ENCODE measurements at places on chromosomes 1 and 21.

DNA sequence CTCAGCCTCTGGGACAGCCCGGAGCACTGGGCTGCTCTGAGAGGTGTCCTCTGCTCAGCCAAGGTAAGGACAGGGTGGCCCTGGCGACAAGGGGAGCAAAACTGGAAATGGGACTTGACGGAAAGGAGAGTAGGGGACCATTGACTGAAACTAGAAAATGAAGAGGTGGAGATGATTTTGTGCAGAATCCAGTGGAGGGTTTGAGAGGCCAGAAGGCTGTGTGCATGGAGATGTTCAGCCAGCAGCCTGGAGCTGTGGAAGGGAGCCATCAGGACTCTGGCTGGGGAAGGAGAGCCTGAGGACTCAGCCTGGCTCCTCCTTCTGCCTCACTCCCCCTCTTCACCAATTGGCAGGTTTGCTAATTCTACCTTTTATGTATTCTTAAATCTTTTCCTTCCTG is 114.2 kb downstream of the EDEM3 start:
- H3K4me1 ChIP-seq = no peaks in the 10 kb centered on the region
- H3K27me3 ChIP-seq = no peaks in the 10 kb centered on the region
- no peak overlapping the region for H3K4me3 ChIP-seq
- DNase-seq = no peak
- H3K27ac ChIP-seq = no peak overlapping the region

- no peak for DNase-seq
- H3K4me1 ChIP-seq = no peaks in the 10 kb centered on the region
- H3K36me3 ChIP-seq = no peaks in the 10 kb centered on the region
- no peak overlapping the region for H3K27ac ChIP-seq
- no peaks in the 10 kb centered on the region for H3K27me3 ChIP-seq
- no peak overlapping the region for H3K4me3 ChIP-seq
Observed at GRCh38 chr1:111804776-111805175, 49.1 kb downstream of the DDX20 start.

DNA sequence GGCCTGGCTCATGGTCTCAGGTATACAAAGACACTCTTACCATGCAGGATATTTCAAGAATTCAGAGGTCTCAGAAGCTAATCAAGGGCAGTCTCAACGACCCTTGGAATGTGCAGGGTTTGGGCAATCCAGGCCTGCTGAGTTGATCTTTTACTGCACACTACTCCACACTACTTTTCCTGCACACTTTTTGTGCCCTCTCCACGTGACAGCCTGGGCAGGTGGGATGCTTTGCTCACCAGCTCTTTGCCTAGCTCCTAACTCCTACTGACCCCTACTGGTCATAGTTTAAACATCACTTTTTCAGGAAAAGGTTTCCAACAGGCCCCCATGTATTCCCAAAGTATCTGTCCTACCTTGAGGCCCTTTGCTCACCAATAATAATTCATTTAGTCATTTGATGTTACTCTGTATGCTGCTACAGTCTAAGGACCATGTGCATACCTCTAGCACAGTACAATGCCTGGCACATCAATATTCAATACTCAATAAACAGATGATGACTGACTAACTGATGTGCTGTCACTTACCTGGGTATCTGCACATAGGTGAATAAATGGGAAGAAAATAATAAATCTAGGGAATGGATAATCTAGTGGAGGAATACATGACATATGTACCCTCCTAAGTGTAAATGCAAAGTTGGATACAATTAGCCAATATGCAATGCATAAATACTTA is 9.6 kb downstream of the DUSP23 start:
- no peak overlapping the region for H3K4me3 ChIP-seq
- no peaks in the 10 kb centered on the region for H3K36me3 ChIP-seq
- H3K27ac ChIP-seq = no peak overlapping the region
- peaks cover 20% of the 10 kb centered on the region for H3K27me3 ChIP-seq

DNA sequence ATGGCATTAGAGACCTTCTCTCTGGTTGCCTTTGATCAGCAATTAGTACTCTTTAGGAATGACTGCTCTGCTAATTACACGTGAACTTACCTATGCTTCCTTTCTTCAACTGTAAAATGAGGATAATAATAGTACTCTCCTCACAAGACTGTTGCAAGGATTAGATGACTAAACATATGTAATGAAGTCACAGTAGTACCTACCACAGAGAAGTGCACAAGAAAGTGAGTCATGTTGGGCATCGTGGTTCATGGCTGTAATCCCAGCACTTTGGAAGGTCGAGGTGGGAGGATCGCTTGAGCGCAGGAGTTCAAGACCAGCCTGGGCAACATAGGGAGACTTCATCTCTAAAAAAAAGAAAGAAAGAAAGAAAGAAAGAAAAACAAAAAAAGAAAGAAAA is 68.1 kb upstream of the AK4 start:
- peak; percentile 27 for DNase-seq
- H3K27ac ChIP-seq = no peak overlapping the region
- H3K27me3 ChIP-seq = no peaks in the 10 kb centered on the region

- no peak overlapping the region for H3K27ac ChIP-seq
- peaks cover 53% of the 10 kb centered on the region for H3K36me3 ChIP-seq
- DNase-seq = no peak
- H3K4me1 ChIP-seq = peaks cover 21% of the 10 kb centered on the region
Observed at GRCh38 chr1:93576346-93576745, 105.3 kb downstream of the BCAR3 start.

Measured in astrocyte (in vitro differentiated cells and primary cell).